ENCODE measurements at places on chromosomes 5 and 9.

DNA sequence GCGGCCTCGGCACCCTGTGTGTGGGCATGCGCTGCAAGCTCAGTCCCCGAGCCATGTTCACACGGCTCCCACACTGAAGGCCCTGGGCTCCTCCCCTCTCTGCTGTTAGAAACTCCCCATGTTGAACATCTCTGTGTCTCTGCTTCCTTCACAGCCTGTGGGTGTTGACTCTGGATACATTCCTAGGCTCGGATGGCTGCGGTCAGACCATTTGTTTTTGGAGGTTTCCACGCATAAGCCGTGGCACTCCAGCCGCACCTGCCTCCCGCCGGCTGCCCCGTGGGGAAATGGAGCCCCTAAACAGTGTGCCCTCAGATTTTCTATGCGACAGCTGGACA, 31.2 kb upstream of the LRRC14B start:
- DNase-seq, result no peak

DNA sequence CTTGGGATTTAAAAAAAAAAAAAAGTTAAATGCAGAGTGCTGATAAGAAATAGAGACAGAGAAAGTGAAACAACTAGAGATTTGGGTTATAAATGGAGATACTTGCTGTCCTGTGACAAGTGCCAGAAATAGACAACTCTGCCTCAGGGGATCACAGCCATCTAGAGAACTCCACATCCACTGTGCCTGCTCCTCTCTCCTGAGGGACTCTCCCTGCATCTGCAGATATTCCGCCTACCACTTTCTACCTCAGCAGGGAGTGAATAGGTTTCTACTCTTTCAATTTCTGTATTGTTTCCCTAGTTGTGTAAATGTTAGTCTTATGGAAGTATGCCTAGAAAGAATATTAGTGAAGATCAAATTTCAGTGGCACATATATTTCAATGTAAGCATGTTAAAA, 307.2 kb downstream of the HTR1A start:
- no peak for DNase-seq

DNA sequence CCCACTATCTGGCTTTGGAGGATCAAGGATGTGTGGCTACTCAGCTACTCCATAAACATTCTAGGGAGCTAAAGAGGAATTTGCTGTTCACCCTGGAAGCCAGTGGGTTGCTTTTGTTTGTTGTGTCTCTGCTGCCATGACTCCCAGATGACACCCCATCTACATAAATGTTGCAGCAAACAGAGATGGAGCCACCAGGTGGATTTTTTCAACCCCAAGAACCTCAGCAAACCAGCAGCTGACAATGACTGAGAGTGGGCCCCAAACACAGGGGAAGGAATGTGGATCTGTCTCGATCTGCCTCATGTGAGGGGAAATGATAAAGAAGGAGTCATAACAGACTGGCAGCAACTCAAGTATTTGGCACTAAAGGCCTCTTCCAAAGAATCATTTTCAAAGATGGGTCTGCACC, 132.7 kb upstream of the TNC start:
- DNase-seq, result no peak

GRCh38 chr9:19397845-19398244, 11.0 kb upstream of the ACER2 start:
- DNase-seq, result no peak

- no peak for DNase-seq
These were observed 78.0 kb downstream of the JAKMIP2 start for GRCh38 chr5:147704544-147704943.

GRCh38 chr9:134868751-134869553, 11.7 kb upstream of the FCN2 start:
- no peak for DNase-seq

- DNase-seq, result no peak
These were observed 102.4 kb upstream of the PARP8 start for GRCh38 chr5:50564079-50564478.

DNA sequence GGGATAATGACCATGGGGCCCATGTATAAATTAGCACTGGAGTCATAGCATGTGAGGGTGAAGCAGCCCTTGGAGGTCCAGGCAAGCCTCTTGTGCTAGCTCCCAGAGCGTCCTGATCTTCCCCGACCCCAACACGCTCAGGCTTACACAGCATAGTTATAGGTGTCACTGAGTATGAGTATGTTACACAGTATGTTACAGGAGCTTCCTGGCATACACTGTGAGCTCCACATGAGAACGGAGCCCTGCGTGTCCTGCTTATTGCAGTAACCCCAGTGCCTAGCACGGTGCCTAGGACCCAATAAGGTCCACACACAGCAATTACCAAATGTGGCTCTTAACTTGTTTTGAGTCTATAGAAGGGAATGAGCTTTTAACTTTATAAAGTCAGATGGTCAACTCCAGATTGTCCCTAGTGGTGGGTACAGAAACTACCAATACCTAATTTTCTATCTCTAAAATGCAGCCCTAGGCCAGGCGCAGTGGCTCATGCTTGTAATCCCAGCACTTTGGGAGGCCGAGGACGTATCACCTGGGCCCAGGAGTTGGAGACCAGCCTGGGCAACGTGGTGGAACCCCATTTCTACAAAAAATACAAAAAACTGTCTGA, 64.1 kb downstream of the PLAC8L1 start:
- no peak for DNase-seq

DNA sequence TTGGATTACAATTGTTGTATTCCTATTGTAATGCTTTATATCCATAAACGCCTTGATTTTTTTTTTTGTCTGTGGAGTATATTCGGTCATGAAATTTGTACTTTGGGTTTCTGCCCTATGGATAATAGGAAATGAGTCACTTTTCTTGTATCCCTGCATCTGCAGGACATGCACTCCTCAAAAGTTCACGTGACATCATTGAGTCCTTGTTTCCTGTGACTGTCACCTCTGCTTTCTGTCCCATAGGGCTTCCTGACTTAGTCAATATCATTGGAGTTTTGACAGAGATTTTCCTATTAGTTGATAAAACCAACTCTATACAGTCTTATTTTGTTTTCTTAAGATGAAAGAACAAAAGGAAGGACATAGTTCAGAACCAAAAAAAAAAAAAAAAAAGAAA, 356.3 kb downstream of the MAT2B start:
- DNase-seq, result no peak

GRCh38 chr9:113636165-113636564, 172.6 kb downstream of the RGS3 start:
- DNase-seq, result no peak

DNA sequence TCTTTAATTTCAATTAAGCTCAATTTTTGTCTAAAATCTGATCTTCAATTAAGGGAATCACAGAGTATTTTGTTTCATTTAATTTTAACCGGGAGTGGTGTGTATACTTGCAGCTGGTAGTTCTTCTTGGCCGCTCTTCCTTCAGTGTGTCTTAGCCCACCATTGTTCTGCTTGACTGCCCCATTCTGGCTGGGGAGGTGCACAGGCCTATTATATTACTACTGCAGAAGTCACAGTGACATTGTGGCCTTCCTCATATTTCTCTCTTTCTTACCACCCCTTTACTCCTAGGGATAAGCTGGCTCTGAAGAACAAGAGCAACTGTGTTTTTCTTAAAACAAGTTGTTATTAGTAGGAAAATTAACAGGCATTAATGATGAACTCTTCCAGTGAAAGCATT, 123.7 kb downstream of the ATG10 start:
- no peak for DNase-seq

GRCh38 chr9:125674981-125675973, 31.7 kb downstream of the MAPKAP1 start:
- no peak for DNase-seq

- DNase-seq, result no peak
These were observed 19.9 kb upstream of the LPCAT1 start for GRCh38 chr5:1543398-1544293.

DNA sequence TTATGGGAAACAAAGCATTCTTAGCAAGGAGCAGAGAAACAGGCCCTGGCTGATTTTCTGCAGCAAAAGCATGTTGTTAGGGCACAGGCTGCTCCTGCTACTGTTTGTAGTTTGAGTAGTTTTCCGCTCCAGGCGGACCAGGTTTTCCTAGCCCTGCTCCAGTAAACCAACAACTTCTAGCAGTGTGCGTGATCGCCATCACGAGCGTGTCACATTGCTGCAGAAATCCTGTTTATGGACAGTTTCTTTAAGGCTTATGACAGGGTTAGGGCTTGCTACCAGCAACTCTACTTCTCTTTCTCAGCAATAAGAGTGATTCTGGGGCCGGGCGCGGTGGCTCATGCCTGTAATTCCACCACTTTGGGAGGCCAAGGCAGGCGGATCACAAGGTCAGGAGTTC, 803.9 kb upstream of the CDH10 start:
- no peak for DNase-seq

DNA sequence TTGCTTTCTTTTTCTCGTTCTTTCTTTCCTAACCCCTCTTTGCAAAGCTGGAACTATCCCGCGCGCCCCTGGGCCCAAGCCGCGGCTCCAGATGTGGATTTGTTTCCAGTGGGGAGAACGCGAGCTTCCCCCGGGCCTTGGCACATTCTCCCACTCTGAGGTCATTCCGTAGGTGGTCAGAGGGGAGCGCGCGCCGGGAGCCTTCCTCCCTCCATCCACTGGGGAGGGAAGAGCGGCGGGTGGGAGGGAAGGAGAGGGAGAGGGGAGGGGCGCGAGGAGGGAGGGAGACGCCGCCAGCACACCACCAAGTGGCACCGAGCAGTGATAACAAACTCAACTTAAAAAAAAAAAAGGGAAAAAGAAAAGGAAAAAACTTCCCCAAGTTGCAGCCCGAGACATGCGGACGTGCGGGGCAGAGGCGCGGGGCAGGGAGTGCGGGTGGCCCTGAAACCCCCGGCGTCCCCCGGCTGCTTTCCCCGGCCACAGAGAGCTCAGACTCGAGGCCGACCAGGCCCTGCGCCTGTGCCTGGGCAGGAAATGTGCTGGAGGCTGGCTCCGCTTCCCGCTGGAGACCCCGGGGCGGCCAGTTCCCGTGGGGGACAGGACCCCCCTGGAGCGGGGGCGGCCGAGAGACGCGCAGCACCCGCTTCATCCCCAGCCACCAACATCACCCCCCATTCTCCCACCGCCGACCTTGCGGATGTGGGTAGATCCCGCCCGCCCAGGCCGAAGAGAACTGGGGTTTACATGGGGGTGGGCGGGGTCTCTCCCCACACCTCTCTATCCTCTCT, 3.1 kb downstream of the IER5L start:
- no peak for DNase-seq

GRCh38 chr5:123546657-123547056, 34.7 kb downstream of the CSNK1G3 start:
- no peak for DNase-seq

GRCh38 chr9:124551472-124552272, 44.5 kb upstream of the NR5A1 start:
- DNase-seq, result peak; percentile 1

GRCh38 chr9:93657331-93658111, 81.1 kb downstream of the PHF2 start:
- no peak for DNase-seq

DNA sequence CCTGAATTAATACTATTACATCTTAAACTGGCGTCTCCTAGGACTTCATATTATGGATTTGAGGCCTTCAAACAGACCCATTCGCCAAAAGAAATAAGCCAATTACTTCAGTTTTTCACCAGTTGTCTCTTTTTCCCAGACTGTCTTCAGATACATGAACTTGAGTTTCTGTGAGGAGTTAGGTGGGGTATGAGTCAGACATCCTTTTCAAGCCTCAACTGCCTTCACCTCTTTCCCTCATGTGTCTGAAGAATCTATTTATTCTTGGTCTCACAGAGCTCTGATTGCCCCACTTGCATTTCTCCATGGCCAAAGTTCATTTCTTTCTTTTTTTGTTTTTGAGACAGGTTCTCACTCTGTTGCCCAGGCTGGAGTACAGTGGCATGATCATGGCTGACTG, 12.5 kb downstream of the WNT8A start:
- no peak for DNase-seq

GRCh38 chr5:142324136-142324870, 518 bp downstream of the SPRY4 start:
- DNase-seq, result peak; percentile 10

DNA sequence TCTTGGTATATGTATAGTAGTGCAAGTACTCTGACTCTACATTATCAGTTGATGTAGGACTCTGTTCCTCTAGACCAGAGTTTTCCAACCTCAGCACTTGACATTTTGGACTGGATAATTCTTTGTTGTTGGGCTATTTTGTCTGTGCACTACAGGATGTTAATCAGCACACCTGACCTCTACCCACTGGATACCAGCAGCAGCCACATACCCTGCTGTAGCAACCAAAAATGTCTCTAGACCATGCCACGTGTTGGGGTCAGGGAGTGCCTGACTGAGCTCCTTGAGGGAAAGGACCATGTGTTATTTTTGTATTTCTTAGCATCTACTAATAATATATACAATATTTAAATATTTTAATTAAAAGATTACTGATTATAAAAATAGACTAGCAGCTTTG, 42.7 kb downstream of the TNPO1 start:
- no peak for DNase-seq

- no peak for DNase-seq
These were observed 12.1 kb upstream of the NRG2 start for GRCh38 chr5:140055152-140055551.

DNA sequence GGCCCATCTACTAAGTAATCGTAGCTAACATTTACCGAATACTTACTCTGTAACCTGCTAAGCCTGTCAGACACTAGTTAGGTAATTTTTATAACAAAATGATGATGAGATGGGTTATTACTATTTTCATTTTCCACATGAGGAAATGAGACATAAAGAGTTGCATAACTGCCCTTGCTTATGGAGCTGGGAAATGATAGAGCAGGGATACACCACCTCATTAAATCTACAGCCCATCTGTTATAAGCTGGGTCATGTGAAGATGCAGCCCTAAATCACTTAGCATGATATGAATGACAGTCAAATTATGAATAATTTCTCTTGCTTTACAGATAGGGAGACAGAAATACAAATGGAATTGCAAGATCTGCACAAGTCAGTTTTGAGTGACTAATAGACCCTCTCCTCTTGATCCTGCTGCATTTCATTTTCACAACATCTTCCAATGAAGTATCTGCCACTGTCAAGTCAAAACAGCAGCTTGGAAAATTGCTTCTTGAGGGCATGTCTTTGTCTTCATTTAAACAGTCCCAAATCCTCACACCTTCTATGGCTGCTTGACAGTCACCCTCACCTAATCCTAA, 364.7 kb downstream of the PRELID2 start:
- DNase-seq, result no peak

GRCh38 chr5:146331423-146331822, 7.2 kb upstream of the POU4F3 start:
- no peak for DNase-seq

GRCh38 chr5:69485471-69485870, 7.1 kb upstream of the OCLN start:
- no peak for DNase-seq

DNA sequence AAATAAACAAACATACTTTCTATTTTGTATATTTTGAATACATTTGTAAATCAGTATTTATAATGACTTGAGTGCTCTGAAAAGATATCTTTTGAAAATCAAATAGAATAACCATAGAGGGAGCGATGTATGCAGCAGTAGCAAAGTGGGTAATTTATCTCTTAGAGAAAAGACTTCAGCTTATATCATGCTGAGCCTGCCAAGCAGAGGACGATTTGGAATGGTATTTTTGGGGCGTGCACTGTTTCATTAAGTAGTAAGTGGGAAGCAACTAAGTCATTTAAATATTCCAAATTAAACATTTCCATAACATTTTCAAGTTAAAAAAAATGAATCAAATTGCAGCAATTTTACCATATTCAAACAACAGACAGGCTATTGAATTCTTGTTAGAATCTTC, 147.6 kb downstream of the CDH10 start:
- DNase-seq, result no peak
